ENCODE measurements at places on chromosomes 7 and 10.

DNA sequence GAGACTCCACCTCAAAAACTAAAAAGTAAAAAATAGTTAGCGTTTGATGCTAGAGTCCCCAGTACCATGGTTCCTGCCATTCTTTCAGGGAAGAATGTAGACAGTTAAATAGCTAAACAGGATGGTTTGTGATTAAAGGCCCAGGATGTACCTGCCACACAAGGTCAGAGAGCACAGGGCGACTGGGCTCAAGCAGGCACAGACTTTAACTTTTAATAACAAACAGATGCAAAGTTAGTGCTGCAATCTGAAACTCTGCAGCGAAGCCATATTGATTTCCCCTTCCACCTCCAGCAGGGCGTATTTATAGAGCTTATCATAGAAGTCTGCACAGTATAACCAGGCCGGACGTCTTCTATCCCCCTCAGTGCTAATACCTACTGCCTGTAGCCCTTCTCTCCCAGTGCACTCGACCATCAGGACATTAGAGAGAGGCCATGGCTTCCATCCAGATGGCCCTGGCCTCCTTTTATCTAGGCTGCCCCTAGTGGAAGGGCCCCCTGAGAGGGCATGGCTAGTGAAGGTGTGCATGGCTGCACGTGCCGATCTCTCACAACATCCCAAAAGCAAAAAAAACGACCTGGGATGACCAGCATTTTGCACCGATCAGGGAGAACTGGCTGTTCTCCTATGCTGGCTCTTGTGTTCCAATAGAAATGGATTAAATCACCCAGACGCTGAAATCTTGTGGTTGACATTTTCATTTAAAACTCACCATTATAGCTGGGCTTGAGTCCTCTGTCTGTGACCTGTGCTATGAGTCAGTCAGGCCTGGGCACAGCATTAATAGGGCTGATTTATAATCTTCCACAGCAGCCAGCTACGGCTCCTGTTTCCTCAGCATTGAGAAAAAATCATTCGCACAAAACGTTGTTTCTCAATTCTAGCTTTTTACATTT, 7.6 kb upstream of the BAG3 start:
- no peak for DNase-seq

DNA sequence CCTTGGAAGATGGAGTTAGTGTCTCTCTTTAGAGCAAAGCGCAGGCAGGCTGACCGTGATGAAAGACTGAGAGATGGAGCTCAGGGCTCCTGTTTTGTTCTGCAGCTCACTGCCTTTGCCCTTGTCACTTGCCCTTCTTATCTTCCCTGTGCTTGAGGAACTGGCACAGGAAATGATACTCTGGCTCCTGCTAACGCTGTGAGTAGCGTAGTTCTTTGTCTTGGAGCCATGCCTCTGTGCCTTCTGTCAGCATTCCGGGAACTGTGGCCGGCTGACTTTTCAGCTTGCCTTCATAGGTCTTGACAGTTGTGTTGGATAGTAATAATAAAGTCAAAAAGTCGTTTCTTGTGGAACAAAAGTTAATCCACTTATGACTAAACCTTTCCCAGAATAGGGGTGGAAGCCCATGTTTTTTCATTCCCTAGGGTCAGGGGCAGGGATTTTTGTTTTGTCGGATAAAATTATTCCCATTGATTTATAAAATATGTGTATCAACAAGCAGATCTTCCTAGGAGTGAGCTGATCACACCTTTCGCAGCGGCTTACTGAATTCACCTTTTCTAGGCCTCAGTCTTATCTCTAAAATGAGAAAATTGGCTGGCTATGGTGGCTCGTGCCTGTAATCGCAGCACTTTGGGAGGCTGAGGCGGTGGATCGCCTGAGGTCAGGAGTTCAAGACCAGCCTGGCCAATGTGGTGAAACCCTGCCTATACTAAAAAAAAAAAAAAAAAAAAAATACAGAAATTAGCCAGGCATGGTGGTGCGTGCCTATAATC, 16.6 kb upstream of the TMEM236 start:
- DNase-seq, result no peak

DNA sequence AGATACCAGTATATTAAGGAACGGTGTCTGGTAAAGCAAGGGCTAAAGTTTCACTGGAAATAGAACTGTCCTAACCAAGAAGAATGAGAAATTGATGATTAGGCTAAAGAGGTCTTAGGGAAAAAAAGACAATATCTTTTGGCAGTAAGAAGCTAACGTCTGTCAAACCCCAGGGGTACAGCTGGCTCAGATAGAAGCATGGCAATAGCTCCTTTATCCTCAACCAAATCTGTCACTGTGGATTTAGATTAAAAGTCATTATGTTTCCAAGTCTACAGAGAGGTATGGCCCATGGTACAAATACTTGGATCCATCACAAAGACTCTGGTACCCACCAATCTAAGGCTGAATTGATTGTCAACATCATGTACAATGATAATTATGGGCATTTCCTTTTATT, 8.6 kb upstream of the SLC16A9 start:
- DNase-seq, result no peak

- no peak for DNase-seq
These were observed 79.9 kb upstream of the GNA12 start for GRCh38 chr7:2923886-2924574.

DNA sequence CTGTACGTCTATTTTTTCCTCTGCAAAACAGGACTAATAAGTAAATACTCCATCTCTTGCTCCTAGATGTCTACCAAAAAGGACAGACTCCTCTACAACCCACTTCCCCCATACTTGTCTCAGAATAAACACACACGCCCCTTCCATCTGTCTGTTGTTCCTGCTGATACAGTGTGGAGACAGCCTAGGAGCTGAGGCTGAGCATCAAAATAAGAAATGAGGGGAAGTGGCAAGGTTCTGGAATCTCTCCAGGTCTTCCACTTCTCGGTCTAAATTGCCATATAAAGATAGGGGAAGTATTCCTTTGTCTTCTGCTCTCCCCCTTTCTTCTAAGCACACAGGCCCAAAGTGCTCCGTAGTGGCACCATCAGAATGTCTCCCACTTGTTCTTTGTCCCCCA, 30.8 kb upstream of the VSIR start:
- no peak for DNase-seq

DNA sequence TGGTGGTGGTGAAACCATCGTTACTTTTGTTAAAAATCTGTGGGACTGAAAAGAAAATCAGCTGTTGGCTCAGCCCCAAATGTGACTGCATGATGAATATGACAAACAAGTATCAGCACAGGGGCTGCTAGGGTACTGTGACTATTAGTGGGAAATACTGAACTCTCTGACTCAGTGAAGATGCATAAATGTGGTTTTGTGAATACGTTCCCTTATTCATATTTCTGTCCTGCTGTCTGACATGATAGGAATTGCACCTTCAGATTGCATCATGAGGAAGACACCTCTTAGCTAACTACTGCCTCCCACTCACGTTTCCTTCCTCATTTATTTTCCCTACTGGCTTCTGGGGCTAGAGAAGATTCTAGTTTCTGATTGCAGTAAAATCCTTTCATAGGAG, 1.4 kb downstream of the CLEC5A start:
- no peak for DNase-seq

Data from CD4-positive, alpha-beta T cell treated with Interleukin-15 for 4 hours (primary cell).